ENCODE measurements at places on chromosomes 12 and 14. TPM values are rescaled to one million over a fixed set of nuclear protein-coding genes. Genes with fewer than 3 reads are reported as not detected.

GRCh38 chr12:122951979-122952892, 14.0 kb downstream of the ABCB9 start:
- H3K27me3 ChIP-seq = no peaks in the 10 kb centered on the region
- peak; percentile 63 for DNase-seq
- H3K4me3 ChIP-seq = no peak overlapping the region
- no peak overlapping the region for H3K27ac ChIP-seq

DNA sequence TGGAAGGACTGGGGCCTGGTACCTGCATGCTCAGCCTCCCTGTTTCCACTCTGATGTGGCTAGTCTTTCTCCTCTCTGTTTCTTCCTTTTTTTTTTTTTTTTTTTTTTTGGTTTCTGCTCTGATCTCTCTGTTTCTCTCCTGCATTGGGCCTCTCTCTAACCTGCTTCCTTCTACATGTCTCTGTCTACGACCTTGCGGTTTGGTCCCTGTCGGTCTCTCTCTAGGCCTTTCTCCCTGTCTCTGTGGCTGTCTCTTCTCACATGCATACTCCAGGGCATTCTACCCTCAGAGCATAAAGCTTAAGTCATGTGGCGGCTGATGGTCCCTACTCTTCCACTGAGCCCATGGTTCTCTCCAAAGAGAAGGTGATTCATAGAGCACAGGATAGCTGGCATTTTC, 1096.6 kb downstream of the BCL11B start:
- H3K27ac ChIP-seq = no peak overlapping the region
- no peak for DNase-seq
- H3K27me3 ChIP-seq = no peaks in the 10 kb centered on the region
- peak overlapping the region; percentile 20 for H3K4me3 ChIP-seq

GRCh38 chr14:42143114-42143513, 536.4 kb downstream of the LRFN5 start:
- no peaks in the 10 kb centered on the region for H3K4me1 ChIP-seq
- no peaks in the 10 kb centered on the region for H3K27me3 ChIP-seq
- H3K36me3 ChIP-seq = no peaks in the 10 kb centered on the region
- no peak overlapping the region for H3K27ac ChIP-seq
- no peak overlapping the region for H3K4me3 ChIP-seq

DNA sequence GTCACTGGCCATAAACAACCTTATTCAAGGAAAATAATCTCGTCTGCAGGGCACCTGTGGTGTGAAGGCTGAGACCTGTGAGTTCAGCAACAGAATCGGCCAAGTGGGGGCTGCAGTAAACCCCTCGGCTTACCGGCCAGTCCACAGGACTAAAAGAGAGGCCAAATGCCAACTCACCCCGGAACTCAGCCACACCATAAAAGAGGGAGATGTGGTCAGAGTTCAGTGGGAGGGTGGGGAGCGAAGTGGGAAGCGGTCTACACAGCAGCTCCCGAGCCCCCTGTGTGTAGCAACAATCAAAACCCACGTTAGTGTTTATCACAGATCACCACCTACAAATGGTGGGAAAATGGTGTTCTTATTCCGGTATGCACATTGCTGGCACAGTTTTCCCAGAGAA, 153.0 kb downstream of the PIWIL1 start:
- no peaks in the 10 kb centered on the region for H3K27me3 ChIP-seq
- no peaks in the 10 kb centered on the region for H3K4me1 ChIP-seq
- H3K4me3 ChIP-seq = no peak overlapping the region
- H3K27ac ChIP-seq = no peak overlapping the region
- no peaks in the 10 kb centered on the region for H3K36me3 ChIP-seq
- DNase-seq = no peak

GRCh38 chr12:26273811-26274210, 78.4 kb downstream of the SSPN start:
- no peaks in the 10 kb centered on the region for H3K36me3 ChIP-seq
- no peak for DNase-seq
- no peaks in the 10 kb centered on the region for H3K27me3 ChIP-seq
- H3K4me3 ChIP-seq = no peak overlapping the region
- H3K4me1 ChIP-seq = no peaks in the 10 kb centered on the region

GRCh38 chr12:62744551-62744950, 190.4 kb downstream of the PPM1H start:
- no peak overlapping the region for H3K27ac ChIP-seq
- no peaks in the 10 kb centered on the region for H3K27me3 ChIP-seq
- DNase-seq = no peak
- H3K4me3 ChIP-seq = no peak overlapping the region

GRCh38 chr14:64218344-64219240, 75.6 kb downstream of the ESR2 start:
- no peak overlapping the region for H3K27ac ChIP-seq
- DNase-seq = no peak
- H3K27me3 ChIP-seq = no peaks in the 10 kb centered on the region
- H3K36me3 ChIP-seq = peaks cover 68% of the 10 kb centered on the region
- no peak overlapping the region for H3K4me3 ChIP-seq

DNA sequence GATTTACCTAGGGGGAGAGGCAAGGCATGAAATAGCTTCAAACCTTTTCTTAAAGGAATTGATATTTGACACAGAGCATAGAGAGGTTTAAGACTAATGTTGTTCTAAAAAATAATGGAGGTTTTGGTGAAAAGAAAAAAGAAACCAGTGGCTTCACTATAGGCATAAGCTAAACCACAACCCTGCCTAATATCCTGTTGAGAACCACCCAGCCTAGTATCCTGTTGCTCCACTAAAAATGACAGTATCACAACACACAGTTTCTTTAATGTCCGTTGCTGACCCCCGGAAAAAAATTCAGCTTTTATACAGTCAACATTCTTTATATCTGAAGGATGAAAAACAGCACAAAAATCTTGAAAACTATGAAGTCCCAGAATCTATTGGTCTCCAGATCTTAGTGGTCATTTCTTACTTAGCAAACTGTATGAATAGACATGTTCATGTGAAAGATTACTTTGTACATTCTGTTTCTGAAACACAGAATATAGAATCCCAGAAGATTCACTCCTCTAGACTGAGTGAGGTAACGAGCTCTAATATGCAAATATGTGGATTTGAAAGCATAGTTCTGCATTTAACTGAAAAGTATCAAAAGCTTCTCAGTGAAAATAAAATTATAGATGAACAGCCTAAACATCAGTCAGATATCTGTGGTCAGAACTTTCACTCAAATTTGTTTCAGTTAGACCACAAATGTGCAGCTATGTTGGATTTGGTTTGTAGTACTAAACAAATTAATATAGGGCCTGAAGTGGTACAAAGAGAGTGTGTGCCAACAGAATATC, 40.5 kb downstream of the GALC start:
- H3K4me1 ChIP-seq = peaks cover 27% of the 10 kb centered on the region
- H3K4me3 ChIP-seq = peak overlapping the region; percentile 18
- no peaks in the 10 kb centered on the region for H3K36me3 ChIP-seq
- no peaks in the 10 kb centered on the region for H3K27me3 ChIP-seq
- peak overlapping the region; percentile 25 for H3K27ac ChIP-seq

GRCh38 chr12:28278499-28278898, 88.2 kb downstream of the CCDC91 start:
- H3K4me3 ChIP-seq = no peak overlapping the region
- H3K27me3 ChIP-seq = no peaks in the 10 kb centered on the region
- no peaks in the 10 kb centered on the region for H3K4me1 ChIP-seq
- no peaks in the 10 kb centered on the region for H3K36me3 ChIP-seq
- H3K27ac ChIP-seq = no peak overlapping the region

- no peaks in the 10 kb centered on the region for H3K4me1 ChIP-seq
- no peaks in the 10 kb centered on the region for H3K27me3 ChIP-seq
- no peak for DNase-seq
- no peak overlapping the region for H3K27ac ChIP-seq
Observed at GRCh38 chr14:61973981-61974380, 211.8 kb downstream of the SNAPC1 start.

DNA sequence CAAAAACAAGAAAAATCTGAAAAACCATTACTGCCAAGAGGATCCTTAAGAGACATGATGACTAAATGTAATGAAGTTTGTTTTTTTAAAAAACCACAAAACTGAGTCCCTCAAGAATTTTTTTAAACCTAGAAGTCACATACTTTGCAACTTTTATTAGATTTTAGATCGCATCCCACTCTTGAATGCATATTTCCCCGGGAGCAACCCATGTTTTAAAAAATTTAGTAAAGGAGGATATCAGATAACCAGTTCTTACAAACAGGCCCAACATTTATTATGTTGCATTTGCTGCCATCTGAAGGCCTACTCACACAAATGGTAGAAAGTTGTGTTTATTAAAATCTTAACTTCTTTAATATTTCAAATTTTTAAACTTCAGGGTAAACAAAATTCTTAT, 44.3 kb upstream of the CCT2 start:
- no peak overlapping the region for H3K4me3 ChIP-seq
- no peaks in the 10 kb centered on the region for H3K4me1 ChIP-seq
- no peaks in the 10 kb centered on the region for H3K27me3 ChIP-seq
- H3K27ac ChIP-seq = no peak overlapping the region
- no peak for DNase-seq

GRCh38 chr14:100325231-100325632, 2.1 kb downstream of the SLC25A47 start:
- H3K27ac ChIP-seq = no peak overlapping the region
- no peaks in the 10 kb centered on the region for H3K36me3 ChIP-seq
- H3K4me3 ChIP-seq = no peak overlapping the region
- no peak for DNase-seq
- H3K4me1 ChIP-seq = no peaks in the 10 kb centered on the region

- no peak overlapping the region for H3K27ac ChIP-seq
- no peaks in the 10 kb centered on the region for H3K4me1 ChIP-seq
- H3K27me3 ChIP-seq = no peaks in the 10 kb centered on the region
- H3K36me3 ChIP-seq = no peaks in the 10 kb centered on the region
- DNase-seq = no peak
Observed at GRCh38 chr12:98053202-98053601, 462.2 kb upstream of the TMPO start.

- no peaks in the 10 kb centered on the region for H3K36me3 ChIP-seq
- H3K4me1 ChIP-seq = no peaks in the 10 kb centered on the region
- H3K4me3 ChIP-seq = no peak overlapping the region
- no peak overlapping the region for H3K27ac ChIP-seq
- no peaks in the 10 kb centered on the region for H3K27me3 ChIP-seq
- no peak for DNase-seq
Observed at GRCh38 chr14:24815543-24815942, 181.6 kb upstream of the GZMB start.

DNA sequence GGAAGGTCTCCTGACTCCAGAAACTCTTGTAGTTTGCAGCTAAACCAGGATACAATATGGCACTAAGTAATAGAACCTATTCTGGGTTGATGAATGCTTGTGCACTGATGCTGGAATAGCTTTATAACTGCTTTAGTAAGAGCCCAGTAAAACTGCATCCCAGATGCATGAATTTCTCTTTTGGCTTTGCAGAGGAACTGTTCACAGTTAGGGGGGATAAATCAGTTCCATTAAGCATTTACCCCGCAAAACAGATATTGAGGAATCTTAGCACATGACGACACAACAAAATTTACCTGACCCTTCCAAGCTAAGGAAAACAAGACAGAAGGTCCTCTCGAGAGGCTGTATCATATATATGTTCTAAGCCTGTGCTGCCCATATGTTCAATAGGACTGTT, 457.4 kb downstream of the FOXG1 start:
- no peaks in the 10 kb centered on the region for H3K36me3 ChIP-seq
- H3K4me3 ChIP-seq = no peak overlapping the region
- H3K27ac ChIP-seq = no peak overlapping the region
- H3K4me1 ChIP-seq = no peaks in the 10 kb centered on the region
- DNase-seq = no peak

GRCh38 chr12:132582058-132582420, 28.3 kb downstream of the LRCOL1 start:
- H3K36me3 ChIP-seq = peaks cover 4% of the 10 kb centered on the region
- no peaks in the 10 kb centered on the region for H3K4me1 ChIP-seq
- no peak overlapping the region for H3K4me3 ChIP-seq
- no peak for DNase-seq

- no peaks in the 10 kb centered on the region for H3K36me3 ChIP-seq
- DNase-seq = no peak
- peaks cover 25% of the 10 kb centered on the region for H3K4me1 ChIP-seq
Observed at GRCh38 chr14:55301437-55302121, 30.4 kb downstream of the FBXO34 start.

GRCh38 chr12:117032593-117033381, 66.4 kb downstream of the TESC start:
- no peaks in the 10 kb centered on the region for H3K36me3 ChIP-seq
- H3K4me3 ChIP-seq = no peak overlapping the region
- no peak overlapping the region for H3K27ac ChIP-seq
- H3K27me3 ChIP-seq = no peaks in the 10 kb centered on the region
- no peaks in the 10 kb centered on the region for H3K4me1 ChIP-seq
- no peak for DNase-seq

- no peak overlapping the region for H3K27ac ChIP-seq
- no peak overlapping the region for H3K4me3 ChIP-seq
- H3K36me3 ChIP-seq = no peaks in the 10 kb centered on the region
- H3K27me3 ChIP-seq = no peaks in the 10 kb centered on the region
Observed at GRCh38 chr12:16389594-16389993, 42.1 kb downstream of the MGST1 start.

RBP5 gene
- total RNA-seq = 0.31 TPM

LBHD2 gene
- not detected for total RNA-seq

PRICKLE1 gene
- total RNA-seq = not detected

TOMM20L gene
- not detected for total RNA-seq

PRIMA1 gene
- not detected for total RNA-seq

SRGAP1 gene
- total RNA-seq = 0.64 TPM

RTN1 gene
- total RNA-seq = not detected

MMAB gene
- 44.2 TPM for total RNA-seq

ANO2 gene
- total RNA-seq = not detected

Measured in CD8-positive, alpha-beta memory T cell (primary cell).